ENCODE measurements at places on chromosomes 6 and 20.

- no peak for DNase-seq
These were observed 283.5 kb downstream of the KHDC1L start for GRCh38 chr6:72941751-72942150.

DNA sequence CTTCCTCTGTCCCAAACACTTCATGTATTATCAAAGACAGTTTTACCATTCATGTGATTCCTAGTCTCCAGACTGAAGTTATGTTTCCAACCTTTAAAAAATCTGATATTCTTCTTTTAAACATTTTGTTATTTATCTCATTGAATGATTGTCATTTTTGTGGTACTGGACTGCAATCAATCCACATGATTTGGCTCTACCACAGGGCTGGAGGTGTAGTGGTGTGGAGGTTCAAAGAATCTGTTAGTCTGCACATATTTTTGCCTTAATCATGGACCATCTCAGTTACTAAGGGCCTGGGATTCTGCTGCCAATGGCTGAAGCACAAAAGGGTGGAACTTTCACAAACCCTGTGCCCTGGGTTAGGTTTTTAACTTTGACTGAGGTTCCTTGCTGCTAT, 164.1 kb upstream of the JAG1 start:
- no peak for DNase-seq

GRCh38 chr6:166758136-166758704, 131.2 kb upstream of the RPS6KA2 start:
- no peak for DNase-seq

DNA sequence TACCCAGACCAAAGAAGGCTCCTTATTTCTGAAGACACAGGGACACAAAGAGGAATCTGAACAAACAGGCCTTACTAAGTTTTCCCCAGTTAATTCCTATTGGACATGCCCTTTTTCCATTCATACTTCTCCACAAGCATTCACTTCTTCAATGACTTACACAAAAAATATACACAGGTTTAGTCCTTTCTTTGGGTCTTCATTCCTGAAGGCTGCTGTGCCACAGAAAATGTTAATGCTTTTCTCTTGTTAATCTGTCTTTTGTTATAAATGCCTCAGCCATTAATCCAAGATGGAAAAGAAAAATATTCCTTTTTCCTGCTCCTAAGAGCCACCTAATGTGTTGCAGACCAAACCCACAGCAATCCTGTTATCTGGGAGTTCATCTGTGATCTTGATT, 71.2 kb downstream of the QRSL1 start:
- DNase-seq: no peak

DNA sequence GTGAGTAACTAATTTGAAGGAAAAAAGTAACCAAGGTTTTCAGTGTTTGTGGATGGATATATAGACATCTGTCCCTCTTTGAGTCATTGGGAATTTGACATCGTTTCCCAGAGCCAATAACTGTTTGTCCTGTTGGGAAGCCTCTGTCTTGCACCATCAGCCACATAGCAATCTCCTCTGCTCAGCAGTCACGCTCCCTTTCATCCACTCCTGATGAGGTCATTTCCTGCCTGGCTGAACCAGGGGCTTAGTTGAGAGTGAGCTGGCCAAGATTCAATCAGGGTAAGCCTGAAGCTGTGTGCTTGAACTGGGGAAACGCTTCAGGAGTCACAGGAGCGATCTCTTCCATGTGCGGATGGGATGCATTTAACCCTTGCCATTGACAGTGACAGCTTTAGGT, 121.5 kb upstream of the FOXQ1 start:
- DNase-seq: no peak

DNA sequence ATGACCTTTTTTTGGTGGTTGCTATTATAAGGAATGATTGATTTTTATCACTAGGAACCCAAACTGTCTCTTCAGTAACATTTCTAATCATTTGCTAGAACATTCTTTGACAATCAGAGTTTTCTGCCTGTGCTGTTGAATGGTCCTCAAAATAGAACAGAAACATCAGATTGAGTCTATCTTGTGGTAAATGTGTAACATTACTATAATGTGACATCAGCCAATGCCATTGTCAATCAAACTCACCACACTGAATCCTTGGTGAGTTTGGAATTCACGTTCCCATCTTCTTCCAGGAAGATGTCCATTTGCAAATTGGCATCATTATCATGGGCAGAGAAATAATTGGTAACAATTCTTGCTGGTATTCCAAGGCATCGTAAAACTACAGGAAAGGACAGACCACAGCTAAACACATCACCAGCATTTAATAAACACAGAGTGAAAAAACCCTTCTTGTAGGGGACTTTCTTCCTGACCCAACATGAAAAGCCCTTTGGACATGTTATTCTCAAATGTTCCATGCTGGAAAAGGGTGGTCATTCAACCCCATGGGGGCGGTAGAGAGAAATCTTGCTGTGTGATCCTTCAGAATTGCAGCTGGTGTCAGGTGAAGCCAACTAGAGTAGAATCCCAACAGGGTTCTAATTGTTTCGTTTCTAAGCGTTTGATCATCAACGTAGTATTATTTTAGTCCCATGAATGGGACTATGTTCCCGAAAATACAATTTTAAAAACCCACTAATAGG, 98.5 kb downstream of the F13A1 start:
- no peak for DNase-seq

DNA sequence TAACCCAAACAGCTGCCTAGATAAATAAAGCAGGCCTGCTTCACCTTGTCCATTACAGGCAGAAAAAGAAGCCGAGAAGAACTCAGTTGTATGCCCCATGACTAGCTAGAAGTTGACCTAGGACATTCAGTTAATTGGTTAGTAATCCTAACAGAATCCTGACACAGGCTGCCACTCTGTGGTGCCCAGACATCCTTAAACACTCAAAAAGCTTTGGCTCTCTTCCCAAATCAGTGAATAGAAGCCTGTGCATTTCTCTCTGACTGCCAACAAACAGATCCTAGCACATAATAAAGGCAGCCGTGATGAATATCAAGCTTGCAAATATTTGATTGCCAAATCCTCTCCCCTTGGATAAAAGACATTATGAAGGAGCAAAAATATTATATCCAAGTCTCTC, 519.1 kb upstream of the EYS start:
- DNase-seq: peak; percentile 86

- no peak for DNase-seq
These were observed 60.6 kb upstream of the NCOA3 start for GRCh38 chr20:47440857-47441773.

DNA sequence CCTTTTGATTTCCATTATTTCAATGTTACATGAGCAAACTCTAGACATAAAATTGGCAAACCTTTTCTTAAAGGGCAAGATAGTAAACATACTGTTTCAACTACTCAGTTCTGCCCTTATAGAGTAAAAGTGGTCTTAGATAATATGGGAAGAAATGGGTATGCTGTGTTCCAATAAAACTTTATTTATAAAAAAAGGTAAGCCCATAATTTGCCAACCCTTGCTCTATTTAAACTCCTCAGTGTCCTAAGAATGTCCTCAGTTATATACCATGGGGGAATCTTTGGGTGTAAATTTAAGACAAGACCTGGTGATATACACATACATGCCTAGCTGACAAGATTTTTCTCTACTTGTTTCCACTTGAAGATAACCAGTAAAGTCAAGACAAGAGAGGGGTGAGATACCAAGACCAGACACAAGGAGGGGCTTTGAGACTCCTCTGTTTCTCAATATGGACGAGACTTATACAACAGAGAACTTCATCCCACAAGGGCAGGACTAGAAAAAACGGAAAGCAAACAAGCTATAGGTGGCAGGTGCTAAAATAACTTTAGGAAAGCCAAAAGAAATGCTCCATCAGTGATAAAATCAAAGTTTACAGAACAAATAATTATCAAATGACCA, 10.5 kb downstream of the SNX3 start:
- DNase-seq: no peak

GRCh38 chr6:161105408-161105807, 113.8 kb downstream of the MAP3K4 start:
- DNase-seq: no peak

DNA sequence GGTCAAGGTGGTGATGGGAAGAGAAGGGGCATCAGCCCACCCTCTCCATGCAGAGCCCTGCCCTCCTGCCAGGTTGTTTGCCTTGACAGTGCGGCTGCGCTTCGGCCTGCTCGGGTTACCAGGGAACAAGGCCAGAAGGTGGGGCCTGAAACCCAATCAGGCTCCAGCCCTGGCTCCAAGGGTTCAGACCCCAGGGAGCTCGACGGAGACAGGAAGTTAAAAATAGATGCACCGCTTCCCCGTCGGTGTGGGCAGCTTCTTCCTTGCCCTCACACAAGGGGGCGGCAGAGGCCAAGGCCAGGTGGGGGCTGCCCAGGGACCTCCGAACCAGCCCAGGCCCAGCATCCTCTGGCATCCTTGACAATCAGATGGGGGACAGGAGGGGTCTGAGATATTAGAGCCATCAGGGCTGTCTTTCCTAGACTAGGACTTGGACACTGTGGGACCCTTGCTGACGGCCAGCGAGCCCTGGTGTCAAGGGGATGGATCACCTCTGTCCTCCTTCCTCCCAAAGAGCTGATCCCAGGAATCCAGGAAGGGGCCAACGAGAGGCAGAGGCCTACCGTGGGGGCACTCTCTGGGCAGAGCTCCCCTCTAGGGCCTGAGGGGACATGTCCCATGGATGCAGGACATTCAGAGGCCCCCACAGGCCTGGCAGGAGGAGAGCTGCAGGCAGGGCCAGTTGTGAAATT, 65.2 kb downstream of the RIPOR3 start:
- DNase-seq: no peak

DNA sequence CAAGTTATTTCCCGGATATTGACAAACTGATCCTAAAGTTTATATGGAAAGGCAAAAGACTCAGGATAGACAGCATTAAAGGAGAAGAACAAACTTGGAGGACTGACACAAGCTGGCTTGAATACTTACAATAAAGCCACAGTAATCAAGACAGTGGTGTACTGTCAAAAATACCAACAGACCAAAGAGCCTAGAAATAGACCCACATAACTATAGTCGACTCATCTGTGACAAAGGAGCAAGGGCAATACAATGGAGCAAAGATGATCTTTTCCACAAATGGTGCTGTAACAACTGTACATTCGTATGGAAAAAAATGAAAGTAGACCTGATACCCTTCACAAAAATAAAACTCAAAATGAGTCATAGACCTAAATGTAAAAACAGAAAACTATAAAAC, 46.0 kb downstream of the ABHD12 start:
- no peak for DNase-seq

DNA sequence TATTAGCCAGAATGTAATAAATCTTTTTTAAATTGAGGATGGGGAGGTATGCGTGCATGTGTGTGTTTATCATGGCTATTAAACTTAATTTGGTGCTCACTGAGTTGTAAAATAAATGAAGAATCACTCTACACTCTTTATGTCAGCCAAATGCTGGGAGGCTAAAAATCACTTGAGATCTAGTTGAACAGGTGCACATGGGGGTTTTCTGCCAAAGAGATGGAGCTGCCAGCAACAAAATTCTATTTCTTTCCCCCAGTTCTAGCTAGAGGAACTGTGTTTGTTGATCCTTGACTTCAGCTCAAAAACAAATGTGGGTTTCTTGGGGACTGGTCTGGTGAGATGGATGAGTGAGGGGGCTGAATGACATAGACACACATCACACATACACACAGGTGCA, 183.3 kb upstream of the BTBD3 start:
- peak; percentile 2 for DNase-seq

DNA sequence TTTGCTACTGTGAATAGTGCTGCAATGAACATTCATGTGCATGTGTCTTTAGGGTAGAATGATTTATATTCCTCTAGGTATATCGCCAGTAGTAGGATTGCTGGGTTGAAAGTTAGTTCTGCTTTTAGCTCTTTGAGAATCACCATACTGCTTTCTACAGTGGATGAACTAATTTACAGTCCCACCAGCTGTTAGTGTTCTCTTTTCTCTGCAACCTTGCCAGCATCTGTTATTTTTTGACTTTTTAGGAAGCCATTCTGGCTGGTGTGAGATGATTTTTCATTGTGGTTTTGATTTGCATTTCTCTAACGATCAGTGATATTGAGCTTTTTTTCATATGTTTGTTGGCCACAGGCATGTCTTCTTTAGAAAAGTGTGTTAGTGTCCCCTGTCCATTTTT, 40.0 kb downstream of the PLG start:
- DNase-seq: no peak

DNA sequence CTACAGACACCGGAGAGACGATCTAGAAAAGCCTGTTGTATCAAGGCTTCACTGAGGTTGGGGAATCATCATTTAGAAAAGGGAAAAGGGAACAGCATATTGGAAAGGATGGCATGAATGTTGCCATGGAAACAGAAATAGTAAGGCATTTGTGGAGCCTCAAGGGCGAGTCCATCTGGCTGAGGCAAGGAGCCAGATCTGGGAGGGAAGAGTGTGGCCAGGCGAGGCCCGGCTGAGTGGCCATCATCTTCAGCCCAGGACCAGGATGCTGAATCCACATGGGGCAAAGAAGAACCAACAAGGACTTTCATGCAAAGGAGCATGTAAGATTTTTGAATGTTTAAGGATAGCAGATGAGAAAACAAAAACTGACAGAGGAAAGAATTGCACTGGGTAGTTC, 85.8 kb downstream of the MAP3K5 start:
- no peak for DNase-seq

GRCh38 chr6:33869826-33870423, 66.1 kb upstream of the MLN start:
- DNase-seq: no peak

GRCh38 chr6:107105511-107106116, 9.7 kb downstream of the BEND3 start:
- DNase-seq: no peak
